ENCODE measurements at places on chromosomes 3 and 15.

- DNase-seq: no peak
Observed at GRCh38 chr15:67906382-67906781, 66.5 kb upstream of the RNU6-1 start.

GRCh38 chr15:94174399-94174802 is 57.0 kb upstream of the MCTP2 start:
- no peak for DNase-seq

GRCh38 chr15:68335655-68336054 is 58.1 kb downstream of the FEM1B start:
- no peak for DNase-seq

- DNase-seq: no peak
Observed at GRCh38 chr3:157290766-157291165, 130.8 kb upstream of the CCNL1 start.

GRCh38 chr3:134777341-134777740 is 17.7 kb upstream of the EPHB1 start:
- DNase-seq: no peak

DNA sequence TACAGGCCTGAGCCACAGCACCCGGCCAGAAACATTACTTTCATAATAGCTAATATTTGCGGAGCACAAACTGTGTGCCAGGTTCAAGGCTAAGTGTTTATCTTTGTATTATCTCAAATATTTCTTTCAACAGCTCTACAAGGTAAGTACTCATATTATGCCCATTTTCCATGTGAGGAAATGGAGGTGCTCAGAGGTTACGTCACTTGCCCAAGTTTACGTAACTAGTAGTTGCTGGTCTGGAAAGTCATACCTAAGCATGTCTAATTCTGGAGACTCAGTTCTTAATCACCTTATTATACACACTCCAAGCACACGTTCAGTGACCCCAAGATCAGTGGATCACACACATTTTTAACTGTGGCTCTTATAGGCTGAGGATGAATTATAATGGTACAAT is 177.5 kb downstream of the OXSM start:
- no peak for DNase-seq

DNA sequence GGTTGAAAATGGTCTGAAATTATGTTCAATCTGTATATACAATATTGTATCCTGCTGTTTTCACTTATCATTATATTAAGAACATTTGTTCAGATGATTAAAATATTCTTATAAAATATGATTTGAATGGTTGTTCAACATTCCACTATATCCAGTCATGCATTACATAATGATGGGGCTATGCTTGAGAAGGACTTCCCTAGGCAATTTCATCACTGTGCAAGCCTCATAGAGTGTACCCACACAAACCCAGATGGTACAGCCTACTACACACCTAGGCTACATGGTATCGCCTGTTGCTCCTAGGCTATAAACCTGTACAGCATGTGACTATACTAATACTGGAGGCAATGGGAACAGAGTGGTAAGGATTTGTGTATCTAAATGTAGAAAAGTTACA is 30.5 kb downstream of the SLC7A14 start:
- DNase-seq: no peak

All from H9 (cell line).